ENCODE measurements at places on chromosomes 6 and 20.
A peak's percentile ranks its signal among the peaks of the same experiment; 100 is the strongest.

DNA sequence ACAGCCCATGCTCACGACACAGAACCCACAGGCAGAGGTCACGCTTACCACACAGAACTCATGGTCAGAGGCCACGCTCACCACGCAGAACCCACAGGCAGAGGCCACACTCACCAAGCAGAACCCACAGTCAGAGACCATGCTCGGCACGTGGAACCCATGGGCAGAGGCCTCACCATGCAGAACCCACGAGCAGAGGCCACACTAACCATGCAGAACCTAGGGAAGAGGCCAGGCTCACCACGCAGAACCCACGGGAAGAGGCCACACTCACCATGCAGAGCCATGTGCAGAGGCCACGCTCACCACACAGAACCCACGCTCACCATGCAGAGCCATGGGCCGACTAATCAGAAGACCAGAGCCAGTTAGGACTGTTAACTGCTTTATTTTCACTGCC, 203.2 kb upstream of the THBS2 start:
- DNase-seq: no peak

DNA sequence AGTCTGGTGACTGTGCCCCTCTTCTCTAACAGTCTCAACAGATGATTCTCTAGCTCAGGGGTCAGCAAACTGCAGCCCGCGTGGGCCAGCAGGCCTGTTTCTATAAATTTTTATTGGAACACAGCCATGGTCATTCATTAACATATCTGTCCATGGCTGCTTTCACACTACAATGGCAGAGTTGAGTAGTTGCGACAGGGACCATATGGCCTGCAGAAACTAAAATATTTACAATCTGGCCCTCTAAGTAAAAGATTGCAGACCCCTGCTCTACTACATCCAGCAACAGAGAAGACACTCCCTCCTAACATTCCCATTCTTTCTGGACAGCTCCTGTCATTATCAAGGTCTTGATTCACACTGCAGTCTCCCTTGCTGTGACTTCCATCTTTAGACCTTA, 45.2 kb downstream of the PLAGL2 start:
- DNase-seq: no peak

DNA sequence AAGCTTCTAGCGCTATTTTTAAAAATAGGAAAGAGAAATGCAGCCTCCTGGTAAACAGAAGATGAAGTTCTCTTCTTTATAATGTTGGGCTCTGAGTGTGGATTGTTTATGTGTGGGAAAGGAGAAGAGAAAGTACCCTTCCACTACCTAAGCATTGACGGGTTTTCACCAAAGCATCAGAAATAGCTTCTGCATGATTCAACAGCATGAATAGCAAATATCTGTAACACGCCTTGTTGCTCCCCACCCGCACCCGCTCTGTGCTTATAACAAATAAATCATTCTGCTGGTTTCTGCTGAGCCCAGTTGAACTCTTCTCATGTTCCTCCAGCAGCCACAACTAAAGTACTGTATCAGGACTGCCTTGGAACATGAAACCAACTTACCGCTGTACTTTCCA, 20.7 kb downstream of the TXLNB start:
- no peak for DNase-seq

DNA sequence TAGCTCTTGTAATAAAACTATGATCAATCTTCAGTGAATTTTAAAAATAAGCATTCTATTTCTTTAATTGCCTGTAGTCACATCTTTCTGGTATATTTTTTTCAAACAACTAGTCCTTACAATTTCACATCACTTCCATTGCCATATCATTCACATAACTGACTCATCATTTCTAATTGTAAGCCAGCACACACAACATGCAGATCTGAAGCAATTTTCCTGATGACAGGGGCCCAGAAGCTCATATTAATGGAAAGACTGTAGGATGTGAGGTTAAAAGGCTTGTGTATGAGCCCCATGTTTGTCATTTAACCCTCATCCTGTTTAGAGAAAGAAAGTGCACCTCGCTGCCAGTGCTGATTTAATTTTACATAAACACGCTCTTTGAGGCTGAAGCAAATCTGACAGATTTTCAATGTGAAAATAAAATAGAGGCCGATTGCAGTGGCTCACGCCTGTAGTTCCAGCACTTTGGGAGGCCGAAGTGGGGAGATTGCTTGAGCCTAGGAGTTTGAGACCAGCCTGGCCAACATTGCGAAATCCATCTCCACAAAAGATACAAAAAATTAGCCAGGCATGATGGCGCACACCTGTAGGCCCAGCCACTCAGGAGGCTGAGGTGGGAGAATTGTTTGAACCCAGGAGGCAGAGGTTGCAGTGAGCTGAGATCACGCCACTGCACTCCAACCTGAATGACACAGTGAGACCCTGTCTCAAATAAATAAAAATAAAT, 40.1 kb upstream of the LTV1 start:
- no peak for DNase-seq

DNA sequence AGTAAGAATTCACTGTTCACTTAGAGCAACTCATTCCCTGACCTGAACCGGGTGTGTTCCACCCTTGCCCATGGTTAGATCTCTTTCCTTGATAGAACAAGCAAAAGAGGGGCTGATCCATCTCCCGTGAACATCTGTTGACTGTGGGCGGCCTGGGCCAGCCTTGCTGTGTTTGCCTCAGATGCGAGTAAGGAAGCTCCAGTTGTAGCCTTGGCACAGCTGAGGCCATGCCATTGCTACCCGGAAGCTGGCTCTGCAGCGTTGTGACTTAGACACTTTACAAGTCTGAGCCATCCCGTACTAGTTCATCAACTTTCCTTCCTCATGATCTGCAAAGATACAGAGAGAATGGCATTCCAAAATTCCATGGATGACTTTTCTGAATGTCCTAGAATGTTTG, 139.0 kb downstream of the MAP3K4 start:
- no peak for DNase-seq

DNA sequence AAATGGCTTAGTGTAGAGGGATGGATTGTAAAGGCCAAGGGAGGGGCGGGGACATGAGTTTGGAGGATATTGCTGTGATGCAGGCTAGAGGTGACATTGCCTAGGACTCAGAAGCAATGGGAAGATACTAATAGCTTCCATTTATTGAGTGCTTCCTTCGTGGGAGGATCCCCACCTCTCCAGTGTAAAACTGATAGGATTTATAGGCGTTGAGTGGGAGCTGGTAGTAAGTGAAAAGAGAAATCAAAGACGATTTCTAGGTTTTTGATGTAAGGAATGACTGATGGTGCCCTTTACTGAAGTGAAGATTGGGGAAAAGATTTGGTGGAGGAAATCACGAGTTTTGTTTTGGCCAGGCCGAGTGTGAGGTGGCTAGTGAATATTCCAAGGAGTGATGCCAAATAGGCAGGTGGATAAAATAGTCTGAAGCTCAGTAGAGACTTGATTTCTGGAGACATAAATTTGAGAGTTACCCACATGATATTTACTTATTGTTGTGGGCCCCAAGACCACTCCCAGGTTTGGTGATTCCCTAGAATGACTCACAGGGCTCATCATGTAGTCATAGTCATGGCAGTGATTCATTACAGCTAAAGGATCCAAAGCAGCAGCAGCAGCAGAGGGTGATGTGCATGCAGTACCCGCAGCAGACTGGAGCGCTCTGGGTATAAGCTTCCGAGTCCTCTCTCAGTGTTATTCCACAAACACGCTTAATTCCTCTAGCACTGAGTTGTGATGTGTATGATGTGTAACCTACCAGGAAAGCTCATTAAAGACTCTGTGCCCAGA, 10.2 kb downstream of the RPRD1B start:
- DNase-seq: no peak

- DNase-seq: no peak
Observed at GRCh38 chr6:155143578-155144106, 120.2 kb upstream of the CLDN20 start.

- peak; percentile 12 for DNase-seq
Observed at GRCh38 chr6:67683960-67684359, 951.1 kb upstream of the ADGRB3 start.

DNA sequence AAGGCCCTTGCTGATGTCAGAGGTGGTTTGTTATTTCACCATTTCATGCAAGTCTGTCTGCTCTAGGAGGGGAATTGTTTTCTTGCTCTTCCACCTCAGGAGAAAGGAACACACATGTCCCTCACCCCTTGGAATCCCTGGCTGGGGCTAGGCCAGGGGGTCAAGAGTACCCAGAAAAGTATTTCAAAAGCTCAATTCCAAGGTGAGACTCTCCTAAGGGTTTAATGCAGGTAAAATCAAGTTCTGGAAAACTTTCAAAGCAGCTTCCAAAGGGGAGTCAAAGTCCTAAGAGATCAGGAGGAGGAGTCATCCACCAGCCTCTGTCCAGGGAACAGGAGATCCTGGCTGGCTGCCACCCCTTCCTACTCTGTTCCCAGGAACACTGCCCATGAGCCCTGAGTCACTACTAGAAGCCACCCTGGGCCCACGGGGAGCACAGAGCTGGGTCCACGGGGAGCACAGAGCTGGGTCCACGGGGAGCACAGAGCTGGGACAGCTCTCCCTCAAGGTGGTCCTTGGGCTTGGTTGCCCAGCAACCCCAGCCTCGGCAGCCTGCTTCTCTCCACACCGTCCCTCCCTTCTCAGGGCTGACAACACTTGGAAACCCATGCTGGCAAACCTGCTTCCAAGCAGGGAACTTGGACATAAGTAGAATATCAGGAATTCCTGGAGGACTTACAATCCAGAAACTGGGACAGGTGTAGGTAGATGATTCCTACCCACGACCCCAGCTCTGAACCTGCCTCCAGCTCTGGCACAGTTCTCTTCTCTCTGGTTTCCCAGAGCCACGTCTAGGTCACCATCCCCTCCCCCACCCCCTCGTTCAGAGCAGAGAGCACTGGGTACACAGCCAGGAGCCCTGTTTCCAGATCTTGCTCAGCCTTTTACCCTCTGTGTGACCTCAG, 35.3 kb upstream of the CDKN1A start:
- no peak for DNase-seq

- no peak for DNase-seq
Observed at GRCh38 chr6:42628604-42629003, 64.8 kb downstream of the UBR2 start.

- no peak for DNase-seq
Observed at GRCh38 chr6:117327149-117328004, 62.0 kb downstream of the VGLL2 start.

DNA sequence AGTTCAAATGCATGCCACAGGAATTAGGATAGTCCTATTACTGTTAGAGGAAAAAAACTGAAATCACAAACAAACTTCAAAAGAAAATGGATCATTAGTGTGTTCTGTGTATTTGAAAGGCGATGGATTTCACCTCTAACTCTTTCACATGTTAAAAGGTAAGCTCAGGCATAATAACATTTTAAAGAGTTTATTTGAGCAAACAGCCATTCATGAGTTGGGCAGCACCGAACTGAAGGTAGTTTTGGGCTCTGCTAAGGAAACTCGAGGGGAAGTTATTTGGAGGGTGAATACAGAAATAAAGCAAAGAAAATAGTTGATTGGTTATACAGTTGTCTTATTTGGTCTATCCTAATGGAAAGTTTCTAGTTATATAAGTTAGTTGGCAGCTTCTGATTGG, 546.5 kb upstream of the POU3F2 start:
- no peak for DNase-seq

DNA sequence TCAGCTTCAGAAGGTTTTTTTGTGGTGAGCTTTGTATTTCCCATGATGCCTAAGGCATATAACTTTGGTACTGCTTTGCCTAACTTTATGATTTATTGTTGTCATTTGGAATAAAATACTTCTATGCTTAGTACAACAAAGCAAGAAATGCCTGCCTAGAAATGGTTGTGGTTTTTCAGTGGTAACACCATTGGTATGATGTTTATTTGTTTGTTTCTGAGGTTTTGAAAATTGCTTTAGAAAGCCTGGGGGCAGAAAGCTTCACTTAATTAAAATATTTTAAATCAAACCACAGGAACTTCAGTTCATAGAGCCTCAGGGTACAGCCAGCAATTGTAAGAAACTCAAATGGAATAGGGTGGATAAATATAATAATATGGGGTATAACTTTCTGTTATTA, 351.2 kb upstream of the MAP3K7 start:
- DNase-seq: no peak

GRCh38 chr6:126176282-126176681, 163.6 kb upstream of the CENPW start:
- DNase-seq: no peak

DNA sequence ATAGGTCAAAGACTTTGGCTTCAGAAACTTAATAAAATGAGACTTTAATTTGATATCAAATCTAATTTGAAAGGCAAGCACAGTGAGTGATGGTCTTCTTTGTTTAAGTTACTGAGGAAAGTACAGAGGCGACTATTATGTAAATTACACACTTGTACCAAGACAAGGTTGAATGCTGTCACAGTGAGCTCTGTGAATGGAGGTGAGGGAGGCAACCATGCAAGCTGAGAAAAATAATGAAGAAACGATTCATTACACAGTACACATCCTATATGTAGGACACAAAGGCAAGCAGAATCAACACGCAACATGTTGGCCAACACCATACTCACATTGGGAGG, 46.8 kb upstream of the CCDC28A start:
- DNase-seq: no peak

DNA sequence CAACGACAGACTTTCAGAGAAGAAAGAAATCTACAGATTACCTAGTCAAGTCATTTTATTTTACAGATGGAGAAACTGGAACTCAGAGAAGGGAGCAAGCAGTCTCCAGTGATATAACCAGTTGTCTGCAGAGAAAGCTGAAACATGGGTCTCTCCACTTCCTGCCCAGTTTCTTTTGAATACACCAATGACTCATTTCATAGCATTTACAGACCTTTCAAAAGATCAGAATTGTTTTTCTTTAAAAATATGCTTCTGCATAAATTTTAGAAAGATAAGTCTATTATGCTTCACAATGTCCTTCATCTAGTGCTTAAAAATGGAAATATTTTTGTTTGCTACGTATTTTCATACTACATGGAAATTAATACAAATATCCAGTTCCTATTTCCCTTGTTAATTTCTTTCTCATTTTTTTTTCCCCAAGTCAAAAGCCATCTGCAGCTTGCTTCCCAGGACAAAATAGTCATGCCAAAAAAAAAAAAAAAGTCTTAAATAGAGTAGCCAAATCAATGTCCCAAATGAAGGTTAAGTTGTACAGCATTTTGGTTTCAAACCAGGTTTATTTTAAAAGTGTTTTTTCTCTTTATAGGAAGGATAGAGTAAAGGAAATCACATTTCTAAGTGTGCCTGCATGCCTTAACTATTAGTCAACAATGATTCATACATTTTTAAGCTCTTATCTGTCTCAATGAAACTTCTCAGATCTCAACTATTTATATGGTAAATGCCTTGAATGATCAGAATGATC, 36.9 kb downstream of the ARHGAP18 start:
- DNase-seq: no peak

GRCh38 chr6:124679387-124679786, 282.9 kb upstream of the RNF217 start:
- no peak for DNase-seq

DNA sequence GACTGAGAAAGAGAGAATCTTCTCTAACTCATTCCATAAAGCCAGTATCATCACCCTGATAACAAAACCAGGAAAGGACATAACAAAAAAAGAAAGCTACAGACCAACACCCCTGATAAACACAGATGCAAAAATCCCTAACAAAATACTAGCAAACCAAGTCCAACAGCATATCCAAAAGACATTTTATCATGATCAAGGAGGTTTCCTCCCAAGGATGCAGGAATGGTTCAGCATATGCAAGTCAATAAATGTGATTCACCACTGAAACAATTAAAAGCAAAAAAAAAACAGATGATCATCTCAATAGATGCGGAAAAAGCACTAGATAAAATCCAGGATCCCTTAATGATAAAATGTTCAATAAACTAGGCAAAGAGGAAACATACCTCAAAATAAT, 24.5 kb upstream of the ALDH8A1 start:
- no peak for DNase-seq

GRCh38 chr20:44460795-44461141, 14.9 kb upstream of the TTPAL start:
- DNase-seq: no peak

- no peak for DNase-seq
Observed at GRCh38 chr6:99521633-99522151, 6.5 kb upstream of the USP45 start.

All from KG1 (cell line).